RCC 7860 (cell line): ENCODE measurements at places on chromosomes 1 and 21.

DNA sequence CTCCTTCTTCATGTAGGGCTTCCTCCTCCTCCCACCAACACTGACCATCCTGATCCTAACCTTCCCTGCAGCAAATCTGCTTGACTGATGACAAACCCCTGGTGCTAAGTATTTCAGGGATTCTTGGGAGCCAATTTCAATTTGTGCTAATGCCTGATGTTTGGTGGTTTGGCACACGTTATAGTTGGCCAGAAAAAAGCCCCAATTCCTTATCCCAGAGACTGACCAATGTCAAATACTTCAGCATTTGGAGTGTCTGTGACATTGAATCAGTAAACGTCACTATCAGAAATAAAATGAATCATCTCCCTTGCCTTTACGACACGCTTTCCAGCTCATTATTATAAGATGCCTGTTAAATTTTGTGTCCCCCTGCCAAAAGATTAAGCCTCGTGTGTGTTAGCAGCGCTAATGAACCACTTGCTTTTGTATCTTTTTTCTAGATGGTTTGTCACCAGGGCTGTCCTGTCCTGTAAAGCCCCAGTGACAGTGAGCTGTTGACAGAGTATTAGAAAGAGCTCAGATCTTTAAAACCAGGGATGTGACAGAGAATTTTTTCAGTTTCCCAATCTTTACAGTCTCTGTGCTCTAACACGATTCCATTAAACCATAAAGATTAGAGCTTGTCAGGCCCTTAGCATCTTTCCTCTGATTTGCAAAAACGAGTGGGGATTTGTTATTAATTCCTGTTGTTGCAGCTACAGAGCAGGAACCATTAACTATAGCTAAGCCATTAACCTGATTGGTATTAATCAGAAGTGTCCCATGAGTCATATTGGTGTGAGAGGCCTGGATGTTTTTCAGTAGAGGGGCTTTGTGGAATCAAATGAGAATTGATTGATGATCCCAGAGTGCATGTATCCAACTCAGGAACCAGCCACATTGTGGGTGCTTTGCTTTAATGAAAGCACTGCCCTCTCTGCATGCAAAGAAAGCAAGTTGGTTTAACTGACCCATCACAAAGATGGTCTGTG, 665.1 kb upstream of the PLXNA2 start:
- no peak for DNase-seq

DNA sequence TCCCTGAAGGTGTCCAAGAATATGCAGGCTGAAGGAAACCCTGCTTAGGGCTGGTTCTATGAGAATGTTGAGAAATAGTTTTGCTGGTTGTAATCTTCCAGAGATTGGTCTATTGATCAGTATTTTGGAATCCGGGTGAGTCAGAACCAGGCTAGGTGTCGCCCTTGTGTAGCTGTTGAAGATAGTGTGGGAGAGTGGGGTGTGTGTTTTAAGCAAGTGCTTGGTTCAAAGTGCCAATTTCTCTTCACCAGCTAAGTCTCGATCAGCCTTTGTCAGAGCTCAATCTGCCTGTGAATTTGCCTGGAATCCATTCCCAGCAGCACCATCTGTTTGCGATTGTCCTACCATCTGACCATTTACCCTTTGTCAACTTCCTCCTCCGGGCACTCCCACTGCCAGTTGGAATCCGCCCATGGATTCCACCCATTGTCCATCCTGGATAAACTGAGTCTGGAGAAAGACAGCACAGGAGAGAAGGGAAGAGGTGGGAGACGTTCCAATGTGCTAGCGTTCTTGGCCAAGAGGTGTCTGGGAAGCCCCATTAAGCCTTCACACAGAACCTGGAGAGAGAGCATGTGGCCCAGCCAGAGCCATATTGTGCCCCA, 59.4 kb upstream of the CYP2J2 start:
- no peak for DNase-seq

DNA sequence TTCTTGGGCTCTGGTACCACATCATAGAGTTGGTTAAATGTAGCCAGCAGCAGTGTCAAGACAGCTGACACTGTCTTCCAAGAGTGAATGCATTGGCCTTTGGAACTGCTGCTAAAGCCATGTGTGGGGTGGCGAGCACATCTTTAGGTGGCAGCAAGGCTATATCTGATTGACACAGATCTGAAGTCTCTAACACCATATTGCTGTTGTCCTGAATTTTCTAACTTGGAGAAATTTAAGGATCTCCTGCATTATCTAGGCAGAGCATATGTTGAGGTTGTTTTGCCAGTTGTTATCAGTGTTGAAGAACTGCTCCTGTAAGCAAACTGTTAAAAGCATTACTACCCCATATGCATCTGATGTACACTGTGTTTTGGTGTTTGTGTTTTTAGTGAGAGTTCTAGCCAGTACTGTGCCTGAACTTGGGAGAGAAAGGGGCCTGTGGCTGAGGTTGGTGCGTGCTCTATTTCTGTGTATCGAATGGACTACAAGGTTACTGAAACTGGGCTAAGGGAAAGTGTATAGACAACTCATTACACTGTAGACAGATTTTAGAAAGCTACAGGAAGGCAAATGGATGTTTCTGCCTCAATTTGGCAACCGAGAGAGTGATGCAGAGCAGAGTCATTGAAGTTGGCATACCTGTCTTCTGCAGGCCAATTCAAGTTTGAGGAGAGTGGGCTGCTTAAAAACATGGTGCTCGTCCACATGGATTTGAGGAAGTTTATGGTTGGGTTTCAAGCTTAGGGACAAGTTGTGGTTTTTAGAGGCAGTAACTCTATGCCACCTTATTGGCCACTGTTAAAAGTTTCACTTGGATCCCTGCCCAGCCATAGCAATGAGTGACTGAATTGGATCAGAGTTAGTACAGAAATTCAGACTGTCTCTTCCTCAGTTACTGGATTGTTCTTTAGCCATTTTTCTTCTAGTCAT, 16.9 kb downstream of the DYRK3 start:
- DNase-seq = peak; percentile 17

GRCh38 chr1:208446271-208446691, 202.1 kb upstream of the PLXNA2 start:
- DNase-seq = no peak
